Stimulated activated CD4-positive, alpha-beta T cell treated with anti-CD3 and anti-CD28 coated beads, Interleukin-15, amount 100 ng/mL, for 1 hour (primary cell): ENCODE measurements at places on chromosomes 2 and 18.

DNA sequence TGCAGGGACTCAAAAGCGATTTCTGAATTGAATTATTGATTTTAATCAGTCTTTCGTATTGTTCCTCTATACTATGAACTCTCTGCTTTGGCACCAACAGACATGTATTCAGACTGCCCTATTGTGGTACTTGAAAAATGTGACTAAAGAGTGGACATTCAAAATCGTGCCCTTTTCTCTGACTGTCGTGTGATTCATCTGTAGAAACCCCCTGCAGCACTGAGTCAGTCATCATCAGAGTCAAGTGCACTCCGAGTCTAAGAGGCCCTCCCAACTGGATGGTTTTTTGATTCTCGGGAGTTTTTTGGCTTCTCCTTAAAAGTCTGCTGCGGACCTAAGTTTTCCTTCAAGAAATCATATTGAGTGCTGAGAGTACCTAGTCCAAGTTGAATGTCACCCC, 96.4 kb upstream of the FOSL2 start:
- DNase-seq: no peak

DNA sequence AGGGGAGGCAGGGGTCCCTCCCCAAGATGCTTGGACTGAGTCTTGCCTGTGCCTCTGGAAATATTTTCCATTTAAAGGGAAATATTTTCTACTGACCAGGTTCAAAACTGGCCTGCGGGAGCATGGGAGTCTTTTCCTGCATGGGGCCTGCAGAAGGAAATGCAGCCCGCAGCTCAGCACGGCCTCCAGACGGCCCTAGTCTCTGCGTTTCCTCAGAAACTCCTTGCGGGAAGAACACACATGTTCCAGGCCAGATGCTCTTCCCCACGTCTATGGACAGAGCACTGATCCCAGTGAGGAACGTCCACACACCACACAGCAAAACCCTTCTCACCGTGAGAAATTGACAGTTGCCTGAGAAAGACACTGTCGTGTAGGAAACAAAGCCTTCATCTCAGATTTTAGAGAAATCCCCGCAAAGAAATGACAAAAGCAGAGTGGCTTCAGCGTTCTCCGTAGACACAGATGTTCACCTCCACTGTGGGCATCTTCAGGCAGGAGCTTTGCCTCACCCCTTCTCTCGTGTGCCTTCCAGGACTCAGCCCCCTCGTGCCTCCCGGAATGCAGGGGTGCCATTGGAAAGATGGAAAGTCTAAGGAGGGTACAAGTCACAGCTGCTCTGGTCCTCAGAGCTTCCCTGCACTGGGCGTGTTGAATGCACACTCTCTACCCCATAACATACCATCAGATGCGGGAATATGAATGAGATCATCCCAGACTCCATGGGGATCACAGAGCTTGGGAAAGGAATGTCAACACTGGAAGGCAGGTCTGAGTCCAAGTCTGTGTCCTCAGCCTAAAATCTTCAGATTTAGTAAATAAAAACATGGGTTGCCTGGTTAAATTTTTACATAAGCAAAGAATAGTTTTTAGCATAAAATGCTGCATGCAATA, 438.7 kb upstream of the SALL3 start:
- no peak for DNase-seq

GRCh38 chr2:220703279-220703678, 868.8 kb downstream of the EPHA4 start:
- no peak for DNase-seq

DNA sequence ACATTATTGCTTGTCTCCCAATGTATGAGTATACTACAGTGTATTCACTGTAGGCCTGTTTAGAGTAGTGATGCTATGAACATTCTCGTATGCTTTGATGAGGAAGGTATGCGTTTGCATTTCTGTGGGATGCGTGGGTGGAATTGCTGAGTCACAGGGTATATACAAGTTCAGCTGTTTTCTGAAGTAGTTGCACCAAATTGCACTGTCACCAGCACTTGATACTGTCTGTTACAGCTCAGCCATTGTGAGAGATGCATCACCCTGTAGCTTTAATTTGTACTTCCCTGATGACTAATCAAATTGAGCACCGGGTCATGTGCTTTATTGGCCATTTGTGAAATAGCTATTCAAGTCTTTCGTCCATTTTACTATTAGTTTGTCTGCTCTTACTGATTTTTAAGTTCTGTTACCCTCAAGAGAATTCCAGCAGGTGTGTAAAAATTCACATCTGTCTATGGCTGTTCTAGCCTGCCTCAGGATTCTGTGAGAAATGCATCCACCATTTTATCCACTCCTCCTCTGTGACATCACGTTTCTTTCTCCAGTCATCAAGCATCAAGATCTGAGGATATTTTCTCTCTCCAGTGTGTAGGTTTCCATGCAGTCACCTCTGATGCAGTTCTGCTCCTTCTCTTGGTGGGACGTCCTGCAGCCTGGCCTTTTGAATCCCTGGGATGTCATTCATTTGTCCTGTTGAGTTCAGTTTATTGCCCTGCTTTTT, 72.5 kb downstream of the DGKD start:
- peak; percentile 40 for DNase-seq

- no peak for DNase-seq
Measured at GRCh38 chr18:39693359-39693758, 2127.8 kb upstream of the CELF4 start.

DNA sequence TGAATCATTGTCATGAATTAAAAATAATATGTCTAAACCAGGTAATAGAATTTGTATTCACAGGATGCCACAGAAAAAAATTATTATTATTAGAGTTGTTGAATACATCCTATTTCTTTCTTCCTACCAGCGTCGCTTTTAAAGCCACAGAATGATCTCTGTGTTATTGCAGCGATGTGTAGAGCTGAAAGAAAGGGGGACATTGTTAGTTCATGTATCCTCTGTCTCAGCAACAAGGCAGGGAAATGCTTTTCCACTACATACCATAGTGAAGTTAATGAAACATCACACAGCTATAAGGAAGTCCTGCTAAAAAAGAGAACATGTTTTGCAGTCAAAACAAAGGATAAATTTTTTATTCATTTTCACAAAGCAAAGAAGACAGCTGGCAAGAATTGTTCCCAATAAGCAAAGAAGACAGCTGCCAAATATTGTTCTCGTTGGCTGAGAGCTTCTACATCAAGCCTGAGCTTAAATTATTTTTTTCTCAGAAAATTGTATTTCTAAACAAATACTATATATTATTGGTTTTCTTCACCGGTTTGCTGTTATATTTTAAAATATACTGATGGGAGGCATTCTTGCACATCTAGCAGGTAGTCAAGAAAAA, 1234.4 kb downstream of the SUCLG1 start:
- no peak for DNase-seq

GRCh38 chr2:96618596-96619283, 19.4 kb downstream of the KANSL3 start:
- no peak for DNase-seq

GRCh38 chr2:163771596-163771995, 35.8 kb upstream of the FIGN start:
- no peak for DNase-seq

DNA sequence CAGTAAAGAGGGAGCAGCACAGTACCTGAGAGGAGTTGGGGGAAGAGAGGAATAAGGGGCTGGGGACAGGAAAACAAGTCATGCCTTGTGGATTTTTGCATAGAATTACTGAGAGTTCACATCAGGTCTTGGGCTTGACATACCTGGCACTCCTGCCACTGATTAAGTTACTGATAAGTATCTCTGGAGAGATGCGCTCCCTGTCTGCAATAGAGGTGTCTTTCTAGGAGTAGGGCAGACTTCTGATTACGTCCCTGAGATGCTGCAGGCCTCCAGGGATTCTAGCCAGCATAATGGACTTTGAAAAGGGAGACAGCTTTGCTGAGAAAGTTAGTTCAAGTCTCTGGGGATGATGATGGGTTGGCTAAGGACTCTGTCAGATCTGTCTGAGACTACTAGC, 69.4 kb downstream of the CHRNA1 start:
- DNase-seq: no peak

- DNase-seq: no peak
Measured at GRCh38 chr2:88481691-88482336, 29.3 kb upstream of the FOXI3 start.

DNA sequence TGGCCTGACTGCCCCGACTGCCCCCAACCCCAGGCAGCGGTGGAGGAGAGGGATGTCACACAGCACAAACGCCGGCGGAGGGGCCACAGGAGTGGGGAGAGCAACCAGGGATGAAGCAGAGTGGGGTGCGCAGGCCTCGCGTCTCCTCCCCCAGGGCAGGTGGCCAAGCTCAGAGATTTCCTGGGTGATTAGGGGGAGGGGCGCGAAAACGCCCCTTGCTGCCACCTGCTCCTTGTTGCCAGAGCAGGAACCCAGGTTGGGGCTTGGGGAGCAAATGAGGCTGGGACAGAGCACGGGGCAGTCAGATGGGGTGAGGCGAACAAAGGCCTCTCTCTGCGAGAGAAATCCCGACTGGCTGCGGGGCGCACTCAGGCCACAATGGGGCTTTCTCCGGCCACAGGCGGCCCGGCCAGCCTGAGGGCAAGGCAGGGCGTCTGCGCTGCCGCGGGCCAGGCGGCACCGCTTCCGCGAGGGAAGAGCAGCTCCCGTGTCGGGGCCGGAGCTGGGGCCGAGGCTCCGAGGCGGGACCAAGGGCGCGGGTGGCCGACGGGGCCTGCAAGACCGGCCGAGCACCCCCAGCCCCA, 11.5 kb downstream of the TEX44 start:
- DNase-seq: no peak

DNA sequence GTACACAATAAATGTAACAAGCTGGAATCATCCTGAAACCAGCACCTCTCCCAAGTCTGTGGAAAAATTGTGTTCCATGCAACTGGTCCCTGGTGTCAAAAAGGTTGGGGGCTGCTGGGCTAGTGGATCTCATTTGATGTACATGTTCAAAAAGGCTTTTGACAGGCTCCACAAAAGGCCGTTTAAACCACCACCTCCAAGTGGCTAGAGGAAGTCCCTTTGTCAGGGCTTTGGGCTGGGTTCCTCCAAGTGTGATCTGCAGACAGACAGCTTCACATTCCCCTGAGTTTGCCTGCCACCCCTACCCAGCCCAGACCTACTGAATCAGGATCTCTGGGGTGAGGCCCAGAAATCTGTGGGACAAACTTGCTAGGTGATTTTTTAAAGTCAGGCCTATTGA, 84.7 kb downstream of the TGFA start:
- no peak for DNase-seq

DNA sequence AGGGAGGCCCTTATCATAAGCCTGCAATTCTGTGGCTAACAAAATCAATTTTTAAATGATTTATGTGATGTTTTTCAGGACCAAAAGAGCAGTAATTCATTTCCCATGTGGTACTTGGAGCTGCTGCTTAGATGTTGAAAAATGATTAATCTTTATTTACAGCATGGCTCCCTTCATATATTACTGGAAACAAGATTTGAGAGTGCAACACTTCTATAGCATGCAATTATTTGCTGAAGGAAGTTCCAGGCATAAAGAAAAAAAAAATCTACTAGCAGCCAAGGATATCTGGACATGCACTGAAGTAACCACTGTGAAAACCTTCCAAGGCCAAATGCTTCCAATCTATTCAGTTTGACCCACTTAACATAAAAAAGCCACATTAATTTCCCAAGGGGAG, 186.3 kb downstream of the SLC8A1 start:
- no peak for DNase-seq

DNA sequence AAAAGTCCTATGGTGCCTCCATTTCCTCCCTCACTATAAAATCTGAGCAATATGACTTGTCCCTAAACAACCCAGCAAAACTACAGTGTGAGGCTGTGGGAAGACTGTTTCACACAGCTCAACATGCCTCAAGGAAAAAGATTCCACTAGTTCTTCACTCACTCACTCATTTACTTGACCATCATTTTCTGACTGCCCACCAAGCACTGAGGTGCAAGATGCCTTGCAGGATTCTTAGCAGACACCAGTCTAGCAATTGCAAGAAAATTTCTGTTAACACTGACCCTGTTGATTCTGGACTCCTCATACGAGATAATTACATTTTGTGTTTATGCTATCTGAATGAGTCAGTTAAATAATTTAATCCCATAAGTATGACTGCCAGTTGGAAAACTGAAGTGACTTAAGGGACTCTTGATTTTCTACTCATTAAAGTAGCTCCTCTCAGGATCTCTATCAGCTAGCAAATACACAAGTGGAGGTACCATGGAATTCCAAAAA, 51.9 kb upstream of the PCBP1 start:
- no peak for DNase-seq

DNA sequence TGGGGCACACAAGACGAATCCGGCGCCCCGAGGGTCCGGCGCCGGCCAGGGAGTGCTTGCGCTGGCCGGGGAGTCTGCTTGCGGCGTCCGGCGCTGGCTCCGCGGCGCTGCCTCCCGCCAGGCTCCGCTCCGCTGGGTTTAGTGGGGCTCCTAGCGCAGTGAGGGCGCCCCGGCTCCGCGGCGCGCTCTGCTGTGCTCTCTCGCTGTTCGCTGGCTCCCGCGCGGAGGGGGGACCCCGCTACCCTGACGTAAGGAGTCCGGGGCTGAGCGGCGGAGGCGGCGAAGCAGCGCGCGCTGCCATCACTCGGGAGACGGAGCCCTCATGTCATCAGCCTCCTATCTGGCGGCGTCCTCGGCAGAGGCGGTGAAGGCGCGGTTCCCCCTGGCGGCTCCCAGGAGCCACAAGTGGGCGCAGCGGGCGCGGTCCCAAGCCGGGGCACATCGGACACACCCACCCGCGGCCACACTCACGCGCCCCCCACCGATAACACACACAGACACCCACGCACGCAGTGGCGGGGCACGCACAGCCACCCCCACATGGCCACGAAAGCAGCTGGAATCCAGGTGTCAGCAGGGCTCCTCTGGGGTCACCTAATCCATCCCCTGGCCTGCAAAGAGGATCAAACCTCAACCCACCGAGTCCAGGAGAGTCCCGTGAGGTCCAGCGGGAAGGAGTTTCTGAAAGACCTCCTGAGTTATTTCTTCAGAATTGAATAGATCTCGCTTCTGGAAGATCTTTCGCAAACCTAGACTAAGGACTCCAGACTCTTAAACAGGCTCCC, at the start of gene C1QL2:
Gene C1QL2 (minus strand): TSS at position 189 of the 785 bp plus-strand sequence. CDS start 482 bp downstream, outside the sequence.
- DNase-seq: no peak

DNA sequence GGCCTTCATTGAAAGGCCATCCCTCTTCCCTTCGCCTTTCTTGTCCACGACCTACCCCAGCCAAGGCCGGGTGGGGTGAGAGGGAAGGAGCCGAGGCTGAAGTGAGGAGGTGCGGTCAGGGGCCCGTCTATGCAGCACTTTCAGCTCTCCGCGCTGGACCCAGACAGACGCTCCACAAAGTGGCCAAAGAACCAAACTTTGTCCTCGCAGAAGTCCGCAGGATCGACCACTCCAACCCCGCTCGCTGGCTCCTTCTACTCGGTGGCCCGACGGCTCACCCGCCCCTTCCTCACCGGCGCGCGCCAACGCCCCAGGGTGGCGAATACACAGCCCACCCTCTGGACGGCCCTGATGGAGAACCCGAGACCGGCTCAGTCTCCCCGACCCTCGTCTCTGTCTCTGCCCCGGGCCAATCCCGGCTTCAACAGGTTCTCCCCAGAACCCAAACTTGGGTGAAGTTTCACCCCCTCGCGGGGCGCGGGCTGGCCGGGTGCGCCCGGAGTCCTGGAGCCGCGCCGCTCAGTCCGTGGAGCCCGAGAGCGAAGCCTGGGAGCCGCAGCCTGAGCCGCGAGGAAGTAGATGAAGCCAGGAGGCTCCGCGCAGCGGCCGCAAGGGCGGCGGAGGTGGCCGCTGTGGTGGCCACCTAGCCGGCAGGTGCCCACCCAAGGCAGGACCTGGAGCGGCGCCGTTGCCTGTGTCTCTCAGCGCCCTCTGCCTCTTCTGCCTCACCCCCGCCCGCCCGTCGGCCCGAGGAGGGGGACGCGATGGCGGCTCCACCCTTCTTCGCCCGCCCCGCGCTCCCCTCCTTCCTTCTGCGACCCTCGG, 26.7 kb upstream of the ALPP start:
- no peak for DNase-seq

GRCh38 chr18:68427951-68428401, 286.9 kb downstream of the TMX3 start:
- no peak for DNase-seq
